ENCODE measurements at places on chromosomes 1 and 21. TPM values are rescaled to one million over a fixed set of nuclear protein-coding genes. Genes with fewer than 3 reads are reported as not detected.

PAQR6 gene
- 0.92 TPM for total RNA-seq

GRCh38 chr1:226950871-226951270, 10.8 kb downstream of the COQ8A start:
- DNase-seq: no peak

- no peak for DNase-seq
Measured at GRCh38 chr1:172338295-172338735, 82.2 kb upstream of the C1orf105 start.

CA14 gene
- 9.4 TPM for total RNA-seq

TFF3 gene
- 0.77 TPM for total RNA-seq

- DNase-seq: no peak
Measured at GRCh38 chr1:3013371-3014049, 7.8 kb upstream of the ACTRT2 start.

DNA sequence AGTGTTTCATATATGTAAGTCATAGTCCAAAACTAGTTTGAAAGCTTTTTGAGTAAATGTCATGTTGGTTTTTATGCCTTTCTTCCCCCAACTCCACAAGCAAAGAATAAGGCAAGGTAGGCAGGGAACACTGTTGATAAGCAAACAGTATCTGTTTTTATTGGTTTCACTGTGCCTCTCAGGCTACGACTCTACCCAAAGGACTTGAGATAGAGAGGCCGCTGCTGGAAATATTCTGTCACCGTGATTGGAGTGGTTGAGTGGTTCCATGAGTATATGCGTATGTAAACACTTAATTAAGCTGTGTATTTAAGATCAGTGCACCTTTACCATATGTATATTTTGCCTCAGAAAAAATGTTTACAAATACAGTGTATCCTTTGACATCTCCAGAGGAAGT, 138.1 kb upstream of the KIF26B start:
- DNase-seq: no peak

GRCh38 chr21:45254460-45254930, 33.2 kb downstream of the POFUT2 start:
- DNase-seq: no peak

DNA sequence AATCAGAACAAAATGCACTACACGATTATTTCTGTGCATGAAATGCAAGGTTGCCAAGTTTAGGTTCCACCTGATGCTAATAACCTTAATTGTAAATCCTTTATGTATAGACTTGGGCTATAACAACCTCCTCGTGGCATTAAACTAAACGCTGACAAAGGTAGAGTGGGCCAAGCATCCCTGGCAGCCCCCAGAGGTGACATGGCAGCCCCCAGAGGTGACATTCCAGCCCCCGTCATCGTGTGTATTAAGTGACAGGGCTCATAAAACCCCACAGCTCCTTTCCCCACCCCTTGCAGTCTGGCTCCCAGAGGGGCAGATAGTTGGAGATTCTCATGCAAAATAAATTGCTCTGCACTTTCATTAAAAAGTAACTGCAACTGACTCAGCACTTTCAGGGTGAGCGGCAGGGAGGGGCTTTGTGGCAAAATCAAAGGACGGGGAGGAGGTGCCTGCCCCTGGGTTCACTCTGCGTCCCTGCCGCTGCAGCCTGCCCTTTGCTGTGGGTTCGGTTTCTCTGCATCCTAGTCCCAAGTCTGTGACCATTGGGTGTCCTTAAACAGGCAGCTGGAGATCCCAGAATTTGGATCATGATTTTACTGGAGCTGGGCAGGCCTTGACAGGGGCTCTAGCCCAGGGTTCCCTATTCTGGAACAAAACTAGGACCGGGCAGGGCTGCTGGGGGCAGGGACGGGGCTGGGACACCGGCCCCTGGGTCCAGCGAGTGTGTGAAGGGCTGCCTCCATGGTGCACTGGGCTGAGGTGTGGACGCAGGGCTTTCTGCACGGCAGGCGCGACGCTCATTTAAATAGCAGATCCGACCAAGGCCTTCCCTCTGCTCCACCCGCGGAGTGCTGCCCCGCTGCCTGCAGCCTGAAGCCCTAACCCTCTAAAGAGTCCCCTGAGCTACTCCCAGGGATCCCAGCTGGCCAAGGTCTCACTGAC, 234.9 kb upstream of the VAMP3 start:
- DNase-seq: no peak

- DNase-seq: no peak
Measured at GRCh38 chr1:69919129-69919921, 286.1 kb downstream of the LRRC40 start.

OR2L13 gene
- not detected for total RNA-seq

DNA sequence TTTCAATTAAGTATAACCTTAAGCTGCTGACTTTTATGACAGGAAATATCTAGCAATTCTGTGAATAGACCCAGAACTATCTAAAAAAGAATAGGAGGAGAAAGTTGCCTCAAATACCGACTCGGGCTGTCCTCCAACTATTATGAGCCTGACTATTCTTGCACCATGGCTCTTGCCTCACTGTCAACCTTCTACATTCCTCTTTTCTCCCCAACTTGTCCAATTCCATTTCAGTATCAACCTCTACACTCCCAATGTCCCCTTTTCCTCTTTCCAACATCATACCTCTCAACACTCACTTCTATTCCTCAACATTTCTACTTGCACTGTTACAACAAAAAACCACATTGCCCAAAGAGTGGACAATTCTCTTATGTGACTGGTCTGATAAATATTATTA, 2.3 kb downstream of the ZZZ3 start:
- DNase-seq: no peak

PRKAA2 gene
- total RNA-seq: 152 TPM

WLS gene
- 92.1 TPM for total RNA-seq

- DNase-seq: no peak
Measured at GRCh38 chr1:181263444-181263843, 174.9 kb downstream of the IER5 start.

DNA sequence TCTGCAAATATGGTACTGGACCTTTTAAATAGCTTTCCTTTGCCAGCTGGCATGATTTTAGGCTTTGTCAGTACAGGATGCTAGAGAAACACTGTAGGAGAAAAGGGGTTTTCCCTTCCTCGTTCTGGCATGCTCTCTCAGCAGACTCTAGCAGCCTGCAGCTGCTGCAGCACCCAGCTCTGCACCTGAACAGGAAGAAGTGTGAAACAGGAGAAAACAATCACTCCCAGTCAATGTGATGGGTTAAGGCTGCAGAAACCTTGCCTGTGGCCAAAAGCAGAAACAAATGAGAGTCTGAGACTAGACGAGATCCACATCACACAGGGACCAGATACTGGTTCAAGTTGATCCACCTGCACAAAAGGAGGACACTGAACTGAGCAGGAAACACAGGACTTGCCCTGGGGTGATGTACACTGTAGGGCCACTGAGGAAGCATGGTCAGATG, 21.2 kb downstream of the OVGP1 start:
- DNase-seq: peak; percentile 61

GRCh38 chr1:153348511-153349362, at the start of gene PGLYRP4:
Gene PGLYRP4, minus strand, starts transcription at chr1:153348841. Its CDS starts 909 bp downstream, at chr1:153347932.
- no peak for DNase-seq

DNA sequence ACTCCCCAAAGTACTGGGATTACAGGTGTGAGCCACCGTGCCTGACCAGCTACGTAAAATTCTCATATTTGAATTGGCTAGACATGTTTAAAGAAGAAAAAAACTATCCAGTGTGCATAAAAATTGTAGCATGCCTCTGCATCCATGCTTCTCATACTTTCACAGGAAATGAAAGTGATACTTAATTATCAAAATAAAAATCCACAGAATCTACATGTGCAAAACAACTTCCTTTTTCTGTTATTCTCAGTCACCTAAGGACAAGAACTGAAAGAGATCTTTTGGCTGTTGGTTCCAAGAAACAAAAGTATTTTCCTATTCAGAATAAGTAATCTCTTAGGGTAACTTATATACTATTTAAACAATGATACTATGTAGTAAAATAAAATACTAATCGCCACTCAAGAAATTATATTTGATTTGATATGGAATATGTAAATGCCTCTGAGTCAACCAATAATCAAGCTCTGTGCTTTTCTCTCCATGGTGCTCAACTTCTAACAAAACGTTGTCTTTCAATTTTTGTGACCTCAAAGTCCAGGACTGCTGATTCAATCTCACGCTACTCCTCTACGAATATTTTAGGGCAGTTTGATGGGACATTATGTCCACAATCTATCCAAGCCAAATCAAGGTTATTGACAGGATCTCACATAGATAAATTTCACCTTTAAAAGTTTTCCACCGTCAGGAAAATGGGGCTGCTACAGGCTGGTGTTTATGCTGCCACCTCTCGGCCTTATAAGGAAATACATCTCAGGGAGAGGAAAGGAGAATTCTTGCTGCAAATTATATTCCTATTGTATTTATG, 102.7 kb downstream of the ZNF281 start:
- DNase-seq: no peak

- no peak for DNase-seq
Measured at GRCh38 chr1:245220381-245220985, 65.7 kb downstream of the KIF26B start.

Data from heart left ventricle (tissue), 16 donors.